Brain microvascular endothelial cell (primary cell): ENCODE measurements at places on chromosomes 3 and 15.
A peak's percentile ranks its signal among the peaks of the same experiment; 100 is the strongest.

DNA sequence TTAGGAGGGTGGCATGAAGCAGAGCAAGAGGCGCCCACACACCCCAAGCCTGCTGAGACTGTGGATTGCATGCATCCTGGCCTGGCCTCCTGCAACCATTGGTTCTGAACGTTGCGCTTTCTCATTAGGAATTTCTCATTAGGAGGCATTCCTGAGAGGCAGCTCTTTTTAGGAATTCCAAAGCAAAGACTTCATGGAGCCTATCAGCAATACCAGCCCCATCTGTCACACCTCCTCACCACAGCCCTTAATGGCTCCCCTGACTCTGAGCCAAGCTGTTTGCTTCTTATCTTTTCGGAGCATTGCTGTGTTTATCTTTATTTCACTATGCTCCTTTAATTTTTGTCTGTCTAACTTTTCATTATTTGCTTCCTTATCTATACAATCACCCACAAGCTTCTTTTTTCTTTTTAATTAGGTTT lies 226.9 kb downstream of the CACNA2D3 start:
- DNase-seq: no peak

GRCh38 chr3:107013641-107014040 lies 363.6 kb upstream of the CCDC54 start:
- DNase-seq: no peak

GRCh38 chr15:73328981-73329380 lies 39.8 kb downstream of the HCN4 start:
- DNase-seq: no peak

GRCh38 chr15:75631935-75632334 lies 6.4 kb upstream of the SNUPN start:
- no peak for DNase-seq

GRCh38 chr15:69723404-69724096 lies 270.9 kb downstream of the RPLP1 start:
- DNase-seq: no peak

DNA sequence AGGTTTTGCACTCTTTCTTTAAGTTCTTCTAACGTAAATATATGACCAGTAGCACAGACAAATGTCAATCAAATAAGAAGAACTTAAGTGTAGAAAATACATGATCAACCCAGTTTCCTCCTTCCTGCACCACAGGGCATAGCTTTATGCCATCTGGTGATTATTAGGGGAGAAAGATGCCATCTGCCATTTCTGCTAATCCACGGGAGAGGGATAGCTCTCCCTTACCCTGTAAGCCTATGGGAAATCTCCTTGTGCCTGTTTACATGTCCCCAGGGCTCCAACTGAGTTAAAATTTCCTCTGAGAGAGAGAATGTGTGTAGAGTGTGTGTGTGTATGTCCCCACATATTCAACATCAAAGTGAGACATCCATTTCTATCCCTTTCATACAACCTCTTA lies 135.9 kb downstream of the RSL24D1 start:
- no peak for DNase-seq

GRCh38 chr3:179244878-179245277 lies 6.0 kb downstream of the KCNMB3 start:
- no peak for DNase-seq

- no peak for DNase-seq
These were observed 12.2 kb downstream of the ALG1L2 start for GRCh38 chr3:130093741-130094391.

GRCh38 chr15:99110581-99111320 lies 5.9 kb downstream of the SYNM start:
- no peak for DNase-seq

DNA sequence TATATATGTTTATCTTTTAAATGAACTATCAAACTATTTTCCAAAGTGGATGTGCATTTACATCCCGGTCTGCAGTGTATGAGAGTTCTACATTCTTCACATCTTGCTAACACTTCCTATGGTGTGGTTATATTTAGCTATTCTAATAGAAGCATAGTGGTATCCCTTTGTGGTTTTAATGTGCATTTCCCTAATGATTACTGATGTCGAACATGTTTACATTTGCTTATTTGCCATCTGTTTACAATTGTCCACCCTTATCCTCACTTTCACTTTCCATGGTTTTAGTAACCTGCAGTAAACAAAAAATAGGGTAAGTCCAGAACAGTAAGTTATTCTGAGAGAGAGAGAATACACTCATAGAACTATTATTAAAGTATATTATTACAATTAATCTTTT lies 360.5 kb upstream of the NAALADL2 start:
- peak; percentile 2 for DNase-seq

- no peak for DNase-seq
These were observed 579.0 kb downstream of the MFSD1 start for GRCh38 chr3:159380891-159381290.

GRCh38 chr3:37249294-37249693 lies 74.9 kb upstream of the LRRFIP2 start:
- no peak for DNase-seq

DNA sequence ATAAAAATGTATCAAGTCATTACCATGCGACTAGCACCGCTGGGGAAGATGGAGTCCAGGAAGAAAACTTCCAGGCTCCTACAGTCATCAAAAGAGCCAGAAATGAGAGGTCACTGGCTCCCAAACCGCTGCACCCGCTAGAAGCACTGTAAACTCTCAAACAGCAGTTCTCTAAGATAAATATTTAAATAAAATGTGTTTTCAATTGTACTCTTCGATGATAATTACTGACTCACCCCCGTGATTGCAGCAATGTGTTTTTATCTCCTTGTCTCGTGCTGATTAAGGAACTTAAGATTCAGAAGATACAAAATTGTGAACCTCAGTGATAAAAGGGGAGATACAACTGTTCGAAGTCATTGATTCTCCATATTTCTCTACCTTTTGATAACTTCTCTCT lies 45.8 kb upstream of the FOXP1 start:
- DNase-seq: peak; percentile 15

GRCh38 chr3:3015185-3016089 lies 94.7 kb downstream of the IL5RA start:
- DNase-seq: no peak

DNA sequence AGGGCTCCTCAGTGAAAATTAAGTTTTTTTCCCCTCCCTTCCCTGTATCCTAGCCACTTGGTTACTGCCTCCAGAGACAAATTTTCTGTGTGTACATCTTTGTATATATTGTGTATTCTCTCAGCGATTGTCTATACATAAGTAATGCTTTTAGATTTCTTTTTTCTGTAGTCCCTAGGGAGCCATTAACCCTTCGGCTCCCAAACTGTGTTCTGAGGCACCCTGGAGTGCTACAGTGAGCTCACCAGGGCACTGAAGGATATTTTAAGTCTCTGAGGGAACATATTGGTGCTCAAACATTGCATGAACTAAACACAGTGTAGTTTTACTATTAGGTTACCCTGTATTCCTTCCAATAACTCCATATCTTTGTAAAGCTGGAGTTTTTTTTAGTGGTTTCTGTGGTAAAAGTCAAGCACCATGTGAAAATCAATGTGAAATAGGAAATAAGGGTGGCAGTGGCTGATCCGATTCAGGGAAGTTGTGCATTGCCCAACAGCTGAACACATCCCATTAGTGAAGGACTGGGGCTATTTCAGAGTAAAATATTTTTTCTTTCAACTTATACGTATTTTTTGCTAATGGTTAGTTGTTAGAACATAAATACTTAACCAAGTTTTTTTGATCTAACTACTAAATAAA lies 43.0 kb downstream of the USP13 start:
- DNase-seq: no peak

GRCh38 chr15:90529371-90530249 lies at the start of gene CRTC3:
CRTC3 (plus strand) TSS chr15:90529923; CDS start chr15:90530072, 149 bp downstream.
- peak; percentile 23 for DNase-seq

DNA sequence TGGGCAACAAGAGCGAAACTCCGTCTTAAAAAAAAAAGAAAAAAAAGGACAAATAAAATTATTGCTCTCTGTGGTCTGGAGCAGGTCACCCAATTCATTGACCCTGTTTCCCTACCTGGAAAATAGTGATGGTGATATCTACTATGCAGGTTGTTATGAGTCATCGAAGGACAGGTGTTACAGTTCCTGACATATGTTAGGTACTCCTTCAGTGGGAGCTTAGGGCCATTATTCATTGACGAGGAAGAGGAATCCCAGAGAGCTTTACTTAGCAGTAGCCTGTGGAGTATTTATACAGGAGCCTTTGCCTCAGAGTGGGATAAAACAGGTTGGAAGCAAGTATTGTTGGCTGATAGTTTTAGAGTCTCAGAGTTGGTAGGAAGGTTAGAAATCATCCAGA lies 74.5 kb downstream of the SLC7A14 start:
- no peak for DNase-seq

- no peak for DNase-seq
These were observed 2.6 kb downstream of the SPTBN5 start for GRCh38 chr15:41891226-41891625.

GRCh38 chr3:51739110-51739509 lies 32.2 kb downstream of the GRM2 start:
- no peak for DNase-seq

- no peak for DNase-seq
These were observed 163.9 kb downstream of the SMAD6 start for GRCh38 chr15:66865622-66866611.

DNA sequence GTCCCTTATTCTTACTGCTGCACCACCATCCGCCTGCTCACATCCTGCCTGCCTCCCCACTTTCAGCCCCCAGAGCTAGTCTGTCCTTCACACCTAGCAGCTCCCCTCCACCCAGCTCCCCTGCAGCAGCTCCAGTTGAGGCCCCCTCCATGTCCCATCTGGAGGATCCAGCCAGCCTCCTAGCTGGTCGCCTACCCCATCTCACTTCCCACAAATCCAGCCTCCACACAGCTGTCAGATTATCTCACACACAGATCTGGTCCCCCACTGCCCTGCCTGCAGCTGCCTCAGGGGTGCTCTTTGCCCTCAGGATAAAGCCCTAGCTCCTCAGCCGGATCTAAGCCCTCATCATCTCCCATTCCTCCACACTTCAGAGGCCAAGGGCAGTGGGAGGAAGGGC lies 8.8 kb upstream of the SEMA7A start:
- DNase-seq: no peak
